ENCODE measurements at places on chromosomes 1 and 21.

- no peak for DNase-seq
Measured at GRCh38 chr1:9500756-9501754, 38.2 kb upstream of the SLC25A33 start.

DNA sequence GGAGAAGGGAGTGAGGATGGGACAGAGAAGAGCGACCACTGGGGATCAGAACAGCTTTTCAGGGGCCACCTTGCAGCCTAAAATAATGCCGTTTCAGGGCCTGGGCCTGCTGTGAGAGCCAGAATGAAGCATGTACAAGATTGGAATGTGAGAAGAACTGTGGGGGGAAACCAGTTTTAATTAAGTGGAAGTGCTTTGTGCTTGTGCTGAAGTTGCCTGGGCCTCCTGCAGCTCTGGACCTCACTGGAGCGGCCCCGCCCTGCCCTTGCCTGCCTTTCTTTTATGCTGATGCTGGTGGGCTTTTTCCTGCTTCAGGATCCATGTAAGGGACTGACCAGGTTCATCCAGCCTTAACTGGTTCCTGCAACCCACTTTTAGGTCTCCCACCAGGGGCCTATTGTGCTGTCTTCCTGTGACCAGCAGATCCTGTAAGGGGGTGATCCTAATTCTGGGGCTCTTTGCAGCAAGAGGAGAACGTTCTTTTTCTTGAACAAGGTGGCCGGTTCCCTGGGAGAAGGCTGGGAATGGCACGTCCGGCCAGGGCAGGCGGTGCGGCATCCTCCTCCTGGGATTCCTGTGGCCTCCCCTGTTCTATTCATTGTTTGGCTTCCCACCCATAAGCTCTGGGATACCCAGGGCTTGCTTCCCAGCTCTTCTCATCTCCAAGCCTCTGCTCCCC is 3.2 kb downstream of the C1orf226 start:
- DNase-seq, result no peak

DNA sequence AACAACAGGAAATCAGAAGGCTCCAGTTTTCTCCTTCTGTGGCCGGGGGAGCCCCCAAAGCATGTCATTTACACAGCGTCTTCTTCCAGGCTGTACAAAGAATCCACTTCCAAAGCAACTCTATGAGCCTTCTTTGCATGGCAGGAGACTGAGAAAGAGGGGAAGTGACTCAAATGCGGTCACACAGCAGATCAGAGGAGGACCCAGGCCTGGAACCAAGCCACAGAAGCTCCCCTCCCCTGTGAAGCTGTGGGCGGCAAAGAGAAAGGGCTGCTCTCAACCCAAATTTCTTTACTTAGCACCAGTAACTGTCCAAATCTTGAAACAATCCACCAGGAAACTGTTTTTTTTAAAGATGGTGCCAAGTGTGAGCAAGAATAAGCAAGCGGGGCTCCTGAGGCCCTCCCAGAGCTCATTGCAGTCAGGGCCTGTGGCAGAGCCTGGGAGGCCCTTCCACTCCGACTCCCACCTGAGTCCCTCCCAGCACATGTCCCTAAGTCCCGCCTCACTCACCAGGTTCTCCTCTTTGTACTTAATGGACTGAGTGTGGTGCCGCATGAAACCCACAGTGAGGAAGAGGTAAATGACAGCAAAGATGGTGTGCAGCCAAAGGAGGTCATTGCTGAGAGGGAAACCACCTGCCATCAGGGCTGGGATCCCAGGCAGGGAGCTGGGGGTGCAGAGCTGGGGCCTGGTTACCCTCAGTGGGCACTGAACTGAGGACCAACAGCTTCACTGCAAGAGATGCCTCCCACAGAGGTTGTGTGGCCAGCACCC is 15.9 kb downstream of the TMEM63A start:
- DNase-seq, result peak; percentile 48

- DNase-seq, result no peak
Measured at GRCh38 chr1:6391951-6392808, 1.4 kb downstream of the ACOT7 start.

GRCh38 chr1:10495475-10495817 is 20.7 kb downstream of the PEX14 start:
- DNase-seq, result no peak

- no peak for DNase-seq
Measured at GRCh38 chr1:19733615-19734014, 66.1 kb downstream of the TMCO4 start.

DNA sequence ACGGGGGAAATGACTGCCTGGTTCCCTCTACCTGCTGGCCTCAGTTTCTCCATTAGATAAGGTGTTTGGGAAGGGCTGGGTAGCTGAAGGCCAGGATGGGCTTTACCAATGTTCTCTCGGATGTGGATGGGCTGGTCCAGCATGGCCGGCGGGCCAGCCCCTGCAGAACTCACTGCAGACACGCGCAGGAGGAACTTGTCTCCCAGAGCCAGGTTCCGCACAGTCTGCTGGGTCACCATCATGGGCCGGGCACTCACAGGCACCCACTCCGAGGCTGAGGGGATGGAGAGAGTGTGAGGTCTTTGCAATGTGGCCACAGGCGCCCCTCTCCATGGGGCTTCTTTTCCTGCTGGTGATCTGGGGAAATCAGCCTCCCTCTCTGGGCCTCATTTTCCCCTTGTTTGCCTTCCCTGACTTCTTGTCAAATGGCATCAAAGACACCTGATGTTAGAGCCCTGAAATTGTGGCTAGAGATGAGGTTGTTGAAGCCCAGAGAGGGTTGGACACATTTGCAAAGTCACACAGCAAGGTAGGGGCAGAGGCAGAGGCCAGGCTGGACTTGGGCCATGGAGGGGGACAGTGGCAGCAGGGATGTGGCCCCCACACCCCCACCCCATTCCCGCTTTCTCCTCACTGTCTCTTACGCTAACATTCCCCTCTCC is 1.2 kb downstream of the MYBPH start:
- no peak for DNase-seq

- DNase-seq, result no peak
Measured at GRCh38 chr1:87902830-87903229, 574.1 kb downstream of the LMO4 start.

- no peak for DNase-seq
Measured at GRCh38 chr1:222896630-222897526, 82.0 kb downstream of the DISP1 start.

DNA sequence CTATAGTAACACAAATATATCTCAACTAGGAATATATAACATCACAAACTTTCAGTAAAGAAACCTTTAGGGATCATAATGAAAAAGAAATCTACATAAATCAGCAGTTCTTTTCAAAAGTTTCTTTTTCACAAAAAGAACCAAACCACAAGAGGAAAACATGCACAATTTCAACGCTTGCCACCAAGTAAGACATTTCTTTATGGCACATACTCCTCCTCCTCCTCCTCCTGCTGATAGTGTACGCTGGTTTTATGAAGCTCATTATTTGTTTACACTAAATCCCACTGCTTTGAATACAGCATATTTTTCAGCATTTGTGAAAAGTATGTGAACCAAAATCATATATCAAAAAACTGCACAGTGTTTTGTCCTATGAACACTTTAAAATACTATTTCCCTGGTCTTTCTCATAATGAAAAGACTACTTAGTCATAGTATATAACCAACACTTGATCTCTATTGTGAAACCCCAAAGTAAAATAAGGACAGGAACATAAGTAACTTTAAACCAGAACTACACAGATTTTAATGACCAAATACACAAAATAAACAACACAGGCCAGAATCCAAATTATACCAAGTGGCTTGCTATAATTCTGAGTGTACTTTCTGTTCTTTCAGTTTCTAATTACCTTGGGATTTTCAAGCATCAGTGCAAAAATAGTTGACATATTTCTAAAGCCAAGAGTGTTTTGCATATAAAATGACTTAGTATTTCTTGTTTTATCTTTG is 184.2 kb downstream of the EIF4G3 start:
- DNase-seq, result no peak

- no peak for DNase-seq
Measured at GRCh38 chr1:47209725-47210325, 20.0 kb upstream of the PDZK1IP1 start.

DNA sequence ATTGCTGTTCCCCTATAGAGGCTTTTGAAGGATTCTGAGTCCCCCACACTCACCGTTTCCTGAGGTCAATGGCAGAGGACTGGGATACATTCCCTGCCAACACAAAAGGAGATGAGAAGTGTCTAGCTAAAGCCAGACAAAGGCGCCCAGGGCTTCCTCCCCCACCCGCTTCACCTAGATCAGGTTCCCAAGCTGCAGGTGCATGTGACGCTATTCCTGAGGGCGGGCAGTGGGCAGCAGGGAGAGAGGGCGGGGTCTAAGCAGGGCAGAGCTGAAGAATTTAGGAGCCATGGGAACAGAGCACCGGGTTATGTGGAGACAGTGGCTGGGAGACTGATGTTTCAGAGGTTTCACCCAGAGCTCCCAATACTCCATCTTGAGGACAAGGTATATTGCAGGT is 6.0 kb upstream of the ARHGEF2 start:
- no peak for DNase-seq

DNA sequence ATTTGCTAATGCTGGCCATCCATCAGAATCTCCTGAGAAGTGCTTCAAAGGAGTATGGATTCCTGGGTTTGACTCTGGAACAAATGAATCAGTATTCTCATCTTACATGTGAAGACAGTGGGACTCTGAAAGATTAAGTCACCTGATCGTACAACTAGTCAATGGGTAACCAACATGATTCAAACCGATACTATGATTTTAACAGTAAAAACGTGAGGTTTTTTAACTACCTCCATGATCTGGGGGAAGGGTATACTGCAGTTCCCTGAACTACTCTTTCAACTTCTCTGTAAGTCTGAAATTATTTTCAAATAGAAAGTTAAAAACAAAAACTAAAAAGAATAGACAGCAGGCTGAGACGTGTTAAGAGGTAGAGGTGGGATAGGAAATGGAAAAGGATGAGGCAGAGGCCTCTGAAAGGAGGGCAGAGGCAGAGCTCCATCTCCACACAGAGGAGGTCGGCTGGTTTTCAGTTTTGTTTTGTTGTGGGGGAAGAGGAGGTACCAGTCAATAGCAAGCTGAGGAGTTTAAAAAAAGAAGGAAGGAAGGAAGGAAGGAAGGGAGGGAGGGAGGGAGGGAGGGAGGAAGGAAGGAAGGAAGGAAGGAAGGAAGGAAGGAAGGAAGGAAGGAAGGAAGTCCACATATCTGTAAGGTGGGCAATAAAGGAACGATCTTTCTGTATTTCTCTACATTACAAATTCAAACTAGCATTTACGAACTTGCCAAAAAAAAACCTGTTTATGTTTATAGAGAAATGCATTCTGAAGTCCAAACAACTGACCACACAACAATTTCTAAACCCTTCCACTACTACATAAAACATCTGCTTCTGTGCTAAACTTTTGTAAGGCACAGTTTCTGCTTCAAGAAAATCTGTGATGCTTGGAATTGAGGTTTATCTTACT is 213.1 kb downstream of the RERE start:
- DNase-seq, result no peak

- DNase-seq, result no peak
Measured at GRCh38 chr1:87872189-87872588, 543.5 kb downstream of the LMO4 start.

GRCh38 chr21:33064623-33065390 is 5.1 kb upstream of the OLIG1 start:
- no peak for DNase-seq

- no peak for DNase-seq
Measured at GRCh38 chr1:245356891-245357585, 202.3 kb downstream of the KIF26B start.

DNA sequence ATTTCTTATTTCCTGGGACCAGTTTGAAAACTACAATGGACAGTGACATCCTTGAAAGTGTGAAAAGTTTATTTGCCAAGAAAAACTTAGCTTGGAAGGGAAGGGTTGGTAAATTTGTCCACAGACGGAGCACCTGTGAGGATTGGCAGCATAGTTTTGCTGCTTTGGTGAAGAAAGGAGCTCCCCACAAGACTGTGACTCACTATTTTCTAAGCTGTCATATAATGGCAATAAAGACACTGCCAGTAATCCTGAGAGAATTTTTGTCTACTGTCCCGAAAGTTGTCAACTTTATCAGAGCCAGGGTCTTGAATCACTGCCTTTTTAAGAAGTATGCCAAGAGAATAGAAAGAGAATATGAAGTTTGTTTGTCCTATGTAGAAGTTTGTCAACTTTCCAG is 230.8 kb downstream of the NEGR1 start:
- no peak for DNase-seq

DNA sequence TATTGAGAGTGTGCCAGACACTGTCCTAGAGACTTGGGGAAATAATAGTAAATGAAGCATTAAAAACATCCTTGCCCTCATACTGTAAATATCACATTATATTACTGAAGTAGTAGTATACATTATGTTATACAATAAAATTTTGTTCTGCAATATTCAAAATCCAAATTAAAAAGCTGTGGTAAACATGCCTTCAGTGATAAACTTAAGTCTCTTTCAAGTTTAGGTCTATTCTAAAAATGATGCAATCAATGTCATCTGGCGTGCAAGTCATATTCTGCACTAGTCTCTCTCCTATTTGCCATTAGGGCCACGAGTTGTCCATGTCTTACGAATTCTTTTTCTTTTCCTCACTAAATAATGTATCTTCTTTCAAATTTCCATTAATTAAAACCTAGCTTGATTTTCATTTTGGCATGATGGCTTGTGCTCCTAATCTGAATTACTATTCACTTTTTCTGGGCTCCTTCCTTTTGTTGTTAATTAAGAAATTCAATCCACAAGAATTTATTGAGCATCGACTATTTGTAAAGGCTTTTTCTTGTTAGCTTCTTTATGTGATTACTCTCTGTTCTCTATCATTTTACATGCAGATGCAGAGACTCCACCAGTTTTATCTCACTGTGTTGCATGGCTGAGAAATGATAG is 130.7 kb downstream of the COQ8A start:
- DNase-seq, result no peak

GRCh38 chr1:181135815-181136737 is 47.6 kb downstream of the IER5 start:
- DNase-seq, result no peak

- DNase-seq, result no peak
Measured at GRCh38 chr1:24351247-24351646, 32.1 kb downstream of the GRHL3 start.

DNA sequence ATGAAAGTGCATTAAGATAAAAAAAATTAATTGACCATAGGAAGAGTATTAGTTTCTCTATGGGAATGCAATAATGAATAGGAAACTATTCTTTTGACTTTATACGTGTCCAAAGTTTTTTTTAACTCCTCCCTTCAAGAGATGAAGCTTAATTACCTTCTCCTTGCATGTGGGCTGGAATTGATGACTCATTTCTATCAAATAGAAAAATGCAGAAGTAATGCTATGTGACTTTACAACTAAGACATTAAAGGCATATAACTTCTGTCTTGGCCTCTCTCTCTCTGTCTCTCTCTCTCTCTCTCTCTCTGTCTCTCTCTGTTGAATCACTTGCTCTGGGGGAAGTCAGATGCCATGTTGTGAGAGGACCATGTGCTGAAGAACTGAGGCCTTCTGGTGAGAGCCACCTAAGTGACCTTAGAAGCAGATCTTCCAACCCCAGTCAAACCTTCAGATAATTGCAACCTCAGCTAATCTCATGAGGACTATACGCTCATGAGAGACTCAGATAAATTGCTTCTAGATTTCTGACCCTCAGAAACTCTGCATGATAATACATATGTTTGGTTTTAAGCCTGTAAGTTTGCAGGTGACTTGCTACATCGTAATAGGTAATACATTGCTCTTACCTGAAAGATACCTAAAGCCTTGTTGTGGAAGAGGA is 414.2 kb downstream of the KCNT2 start:
- DNase-seq, result no peak
